NCI-H187 (cell line): ENCODE measurements at places on chromosomes 3 and 15.

DNA sequence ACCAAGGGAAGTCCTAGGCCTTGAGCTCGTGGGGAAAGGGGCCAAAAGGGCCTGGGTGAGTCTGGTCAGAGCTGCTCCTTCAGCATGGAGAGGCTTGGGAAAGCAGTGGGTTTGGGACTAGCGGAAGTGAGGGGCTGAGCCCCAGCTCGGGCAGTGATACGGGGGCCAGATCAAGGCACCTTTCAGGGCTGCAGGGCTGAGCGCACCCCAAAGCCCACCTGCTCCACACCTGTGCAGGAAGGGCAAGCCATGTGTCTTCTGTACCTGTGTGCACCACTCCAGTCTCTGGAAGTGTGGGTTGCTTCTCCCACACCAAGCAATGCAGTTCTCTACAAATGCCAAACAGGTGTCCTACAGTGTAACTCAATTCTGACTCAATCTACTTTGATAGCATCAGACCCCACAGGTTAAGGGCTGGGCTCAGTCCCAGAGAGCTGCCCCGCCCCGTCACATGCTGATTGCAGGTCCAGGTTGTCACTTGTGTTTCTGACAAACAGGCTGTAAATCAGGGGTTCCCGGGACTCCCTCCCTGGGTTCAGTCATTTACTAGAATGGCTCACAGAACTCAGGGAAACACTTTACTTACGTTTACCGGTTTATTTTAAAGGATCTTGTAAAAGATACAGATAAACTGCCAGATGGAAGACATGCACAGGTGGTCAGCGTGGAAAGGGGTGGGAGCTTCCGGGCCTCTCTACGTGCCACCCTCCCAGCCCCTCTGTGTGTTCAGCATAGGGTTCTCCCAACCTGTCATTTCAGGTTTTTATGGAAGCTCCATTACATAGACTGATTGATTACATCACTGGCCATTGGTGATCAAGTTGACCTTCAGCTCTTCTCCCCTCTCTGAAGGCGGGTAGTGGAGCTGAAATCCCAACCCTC is 28.8 kb upstream of the KLF13 start:
- no peak for DNase-seq

- DNase-seq: no peak
Measured at GRCh38 chr15:85044894-85045293, 63.2 kb downstream of the PDE8A start.

DNA sequence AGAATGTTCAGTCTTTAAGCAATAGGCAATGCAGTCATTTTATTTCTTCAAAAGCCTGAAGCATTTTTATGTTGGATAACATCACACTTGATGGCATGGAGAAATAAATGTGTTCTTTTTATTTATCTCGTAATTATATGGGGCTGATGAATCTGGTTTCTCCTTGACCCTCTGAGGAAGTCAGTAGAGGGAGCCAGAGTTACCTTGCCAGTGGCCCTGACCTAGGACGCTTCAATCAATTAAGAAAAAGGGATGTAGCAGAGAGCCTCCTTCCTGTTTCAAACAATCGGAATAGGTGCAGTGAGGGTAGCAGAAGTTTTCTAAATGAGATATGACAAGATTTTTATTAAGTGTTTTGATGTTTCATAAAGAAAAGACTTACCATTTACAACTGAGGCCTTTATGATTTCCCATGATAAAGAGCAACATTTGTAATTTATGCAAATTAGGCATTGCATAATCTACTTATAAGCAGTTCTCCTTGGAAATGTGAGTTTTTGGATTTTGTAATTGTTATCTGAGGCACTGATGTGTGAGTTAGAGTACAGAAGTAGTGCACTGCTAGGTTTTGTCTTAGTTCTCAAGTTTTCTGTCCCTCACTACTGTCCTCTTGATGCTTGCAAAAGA is 129.1 kb downstream of the RAP2B start:
- DNase-seq: no peak

- DNase-seq: no peak
Measured at GRCh38 chr3:129557548-129557894, 14.5 kb downstream of the H1-8 start.

- DNase-seq: no peak
Measured at GRCh38 chr15:89495638-89496145, 691 bp downstream of the RHCG start.

DNA sequence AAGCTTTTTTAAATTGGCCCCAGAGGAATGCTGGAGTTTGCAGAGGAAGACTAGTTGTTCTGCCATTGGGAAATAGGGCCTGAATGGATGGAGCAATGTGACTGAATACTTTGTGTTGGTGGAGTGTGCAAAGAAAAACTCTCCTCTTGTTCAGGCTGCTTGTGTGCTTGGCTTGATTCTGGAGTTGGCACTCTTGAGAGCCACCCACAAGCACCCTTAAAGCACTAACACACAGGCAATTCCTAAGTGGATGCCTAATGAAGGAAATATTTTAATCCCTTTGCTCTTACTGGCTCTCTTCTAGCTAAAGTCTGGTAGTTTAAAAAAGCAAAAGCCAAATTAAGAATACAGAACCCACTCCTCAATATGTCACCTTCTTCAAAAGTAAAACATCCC is 304.4 kb upstream of the C2CD4B start:
- DNase-seq: no peak

DNA sequence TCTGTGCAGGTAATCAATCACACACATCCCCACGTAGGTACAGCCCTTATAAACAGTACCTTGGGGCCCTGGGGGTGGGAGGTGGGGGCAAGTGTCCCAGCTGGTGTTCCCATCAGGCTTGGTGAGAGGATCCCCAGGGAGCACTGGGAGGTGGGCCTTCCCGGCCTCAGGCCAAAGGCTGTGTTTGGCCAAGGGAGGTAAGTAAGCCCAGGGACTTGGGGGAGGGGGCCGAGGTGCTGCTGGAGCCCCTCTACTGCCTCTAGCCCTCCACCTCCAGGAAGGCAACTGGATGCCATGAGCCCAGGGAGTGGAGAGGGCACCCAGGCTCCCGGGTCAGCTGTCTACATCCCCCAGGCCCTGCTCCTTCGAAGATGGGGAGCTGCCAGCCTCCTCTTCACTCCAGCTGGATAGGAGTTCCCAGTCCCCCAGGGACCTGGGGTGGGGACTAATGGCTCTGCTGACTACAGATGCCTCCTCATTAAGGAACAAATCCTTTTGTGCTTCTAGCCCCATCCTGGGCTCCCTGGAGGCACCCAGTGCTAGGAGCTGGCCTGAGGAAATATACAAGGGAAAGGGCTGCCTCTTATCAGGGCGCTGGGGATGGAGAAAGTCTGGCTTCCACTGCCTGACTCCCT is 33.1 kb downstream of the RNU5B-1 start:
- peak; percentile 51 for DNase-seq

GRCh38 chr15:39666677-39667076 is 85.8 kb downstream of the THBS1 start:
- no peak for DNase-seq

DNA sequence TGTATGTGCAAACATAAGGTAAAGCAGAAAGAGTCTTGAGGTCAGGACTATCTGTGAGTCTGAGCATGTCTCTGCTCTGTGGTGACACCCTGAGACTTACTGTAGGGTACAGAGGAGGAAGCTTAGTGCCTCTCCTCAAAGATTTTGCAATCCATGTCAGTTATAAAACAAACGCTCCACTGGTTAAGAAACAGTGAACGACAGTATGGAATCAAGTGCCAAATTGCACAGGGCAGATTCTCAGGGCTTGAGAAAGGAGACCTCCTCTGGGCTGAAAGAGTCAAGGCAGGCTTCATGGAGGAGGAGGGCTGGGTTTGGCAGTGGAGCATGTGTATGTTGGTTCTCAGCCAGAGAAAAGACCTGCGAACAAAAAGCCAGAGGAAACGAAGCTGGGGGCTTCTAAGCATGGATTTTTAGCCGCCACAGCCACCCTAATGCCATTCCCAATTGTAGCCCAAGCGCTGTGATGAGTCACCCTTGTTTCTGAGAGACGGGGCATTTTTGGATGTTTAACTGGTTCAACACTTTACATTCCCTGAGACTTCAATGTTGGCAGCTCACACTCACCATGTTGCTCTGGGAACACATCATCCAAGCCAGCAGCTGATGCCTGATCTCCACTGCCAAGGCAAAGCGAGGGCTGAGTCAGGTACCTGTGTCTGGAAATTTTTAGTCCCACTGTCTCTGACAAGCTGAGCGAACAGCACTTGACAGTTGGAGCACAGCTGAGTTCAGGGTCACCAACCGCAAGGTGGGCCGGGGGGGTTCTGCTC is 3.4 kb upstream of the DGKG start:
- no peak for DNase-seq

- no peak for DNase-seq
Measured at GRCh38 chr15:60218256-60218655, 179.5 kb downstream of the ANXA2 start.

- no peak for DNase-seq
Measured at GRCh38 chr15:80744826-80745225, 34.3 kb upstream of the CEMIP start.

- DNase-seq: no peak
Measured at GRCh38 chr15:96125721-96126415, 204.6 kb upstream of the NR2F2 start.

DNA sequence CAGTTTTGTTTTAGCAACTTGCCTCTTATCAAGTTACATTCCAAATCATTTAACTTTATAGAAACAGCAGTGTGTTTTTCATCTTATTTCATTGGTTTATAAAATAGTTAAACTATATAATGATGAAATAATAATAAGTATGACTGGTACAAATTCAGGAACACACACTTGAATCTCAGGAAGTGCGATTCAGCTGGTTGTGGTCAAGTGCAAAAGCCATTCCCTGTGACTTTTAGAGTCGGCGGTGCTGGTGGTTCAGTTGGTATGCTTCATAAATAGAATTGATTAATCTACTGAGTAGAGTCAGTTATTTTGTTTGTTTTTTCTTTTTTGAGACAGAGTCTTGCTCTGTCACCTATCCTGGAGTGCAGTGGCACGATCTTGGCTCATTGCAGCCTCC is 22.7 kb downstream of the SACM1L start:
- DNase-seq: no peak
